ENCODE measurements at places on chromosomes 5 and 9.
A peak's percentile ranks its signal among the peaks of the same experiment; 100 is the strongest.

DNA sequence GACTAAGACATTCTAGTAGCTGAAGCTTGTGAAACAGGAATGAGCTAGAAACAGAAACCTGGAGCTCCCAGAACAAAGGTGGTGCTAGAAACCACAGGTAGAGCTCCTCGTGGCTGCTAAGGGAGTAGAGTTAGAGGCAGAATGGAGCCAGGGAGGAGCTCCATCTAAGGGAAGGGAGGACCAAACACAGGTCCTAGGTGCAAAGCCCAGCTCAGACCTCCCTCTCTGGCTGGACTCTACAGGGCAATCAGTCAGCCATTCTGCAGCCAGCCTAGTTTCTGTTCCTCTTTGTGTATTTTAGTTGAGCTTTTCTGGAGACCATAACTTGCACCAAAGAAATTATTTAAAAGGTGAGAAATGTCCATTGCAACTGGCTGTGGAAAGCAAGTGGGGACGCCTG, 70.4 kb downstream of the CRB2 start:
- no peaks in the 10 kb centered on the region for H3K4me1 ChIP-seq
- no peaks in the 10 kb centered on the region for H3K36me3 ChIP-seq
- H3K27ac ChIP-seq, result no peak overlapping the region
- no peak overlapping the region for H3K4me3 ChIP-seq

DNA sequence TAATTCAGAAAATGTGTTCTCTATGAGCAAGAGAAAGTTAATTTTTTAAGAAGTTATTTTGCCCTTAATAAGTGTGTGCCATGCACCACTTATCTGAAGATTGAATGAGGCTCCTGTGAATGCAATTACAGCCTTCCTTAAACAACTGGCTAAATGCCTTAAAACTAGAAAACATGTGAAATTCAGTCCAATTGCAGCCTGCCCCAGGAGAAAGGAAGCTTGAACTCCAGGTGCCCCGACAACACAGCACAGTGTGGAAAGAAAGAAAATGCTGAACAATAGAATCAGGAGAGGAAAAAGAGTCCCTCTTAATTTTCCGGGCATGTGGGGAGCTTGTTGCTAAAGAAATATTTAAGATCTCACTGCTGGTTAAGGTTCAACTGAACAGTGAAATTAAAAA, 8.8 kb downstream of the LHFPL2 start:
- H3K36me3 ChIP-seq, result no peaks in the 10 kb centered on the region
- H3K4me1 ChIP-seq, result peaks cover 45% of the 10 kb centered on the region
- no peak overlapping the region for H3K4me3 ChIP-seq
- H3K27me3 ChIP-seq, result no peaks in the 10 kb centered on the region

DNA sequence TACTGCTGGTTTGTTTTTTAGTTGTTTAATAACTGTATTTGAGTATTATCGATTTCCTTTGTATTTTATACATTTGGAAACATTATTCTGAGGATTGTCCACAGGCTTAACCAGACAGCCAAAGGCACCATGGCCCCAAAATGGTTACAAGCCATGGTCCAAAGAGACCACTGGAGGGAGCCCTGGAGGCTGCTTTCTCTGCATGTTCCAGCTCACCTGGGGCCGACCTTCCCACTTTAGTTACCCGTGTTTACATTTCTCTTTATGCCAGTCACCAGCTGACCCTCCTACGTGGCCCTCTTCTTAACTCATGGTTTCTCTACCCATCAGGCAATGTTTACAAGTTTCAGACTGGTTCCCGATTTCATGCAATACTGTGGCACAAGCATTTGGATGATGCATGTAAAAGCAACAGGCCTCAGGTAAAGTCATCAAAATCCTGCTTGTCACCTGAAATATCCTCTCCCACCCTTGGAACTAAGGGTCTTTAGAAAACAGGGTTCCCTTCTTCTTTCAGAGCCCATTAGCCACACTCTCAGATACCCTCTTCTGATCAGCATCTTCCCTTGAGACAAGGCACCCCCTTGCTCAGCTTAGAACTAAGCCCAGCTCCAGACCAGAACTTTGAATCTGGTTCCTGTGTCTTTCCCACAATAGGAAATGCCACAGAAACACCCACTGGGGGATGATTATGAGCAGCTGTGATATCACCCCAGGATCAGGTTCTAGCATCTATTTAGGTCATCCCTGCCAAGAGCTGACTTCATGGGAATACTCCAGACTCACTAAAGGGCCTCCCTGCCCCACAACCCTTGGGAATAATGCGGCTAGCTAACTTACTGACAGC, 49.9 kb upstream of the GARNL3 start:
- H3K27me3 ChIP-seq, result no peaks in the 10 kb centered on the region
- no peaks in the 10 kb centered on the region for H3K36me3 ChIP-seq
- peak; percentile 87 for DNase-seq
- H3K4me3 ChIP-seq, result no peak overlapping the region
- no peak overlapping the region for H3K27ac ChIP-seq

GRCh38 chr9:78680196-78680595, 383.3 kb downstream of the PSAT1 start:
- H3K4me1 ChIP-seq, result no peaks in the 10 kb centered on the region
- H3K27me3 ChIP-seq, result no peaks in the 10 kb centered on the region
- no peak overlapping the region for H3K27ac ChIP-seq
- no peaks in the 10 kb centered on the region for H3K36me3 ChIP-seq
- H3K4me3 ChIP-seq, result no peak overlapping the region
- no peak for DNase-seq

GRCh38 chr5:31231177-31231838, 37.8 kb downstream of the CDH6 start:
- no peaks in the 10 kb centered on the region for H3K27me3 ChIP-seq
- H3K4me3 ChIP-seq, result no peak overlapping the region
- peaks cover 6% of the 10 kb centered on the region for H3K4me1 ChIP-seq
- H3K27ac ChIP-seq, result no peak overlapping the region

DNA sequence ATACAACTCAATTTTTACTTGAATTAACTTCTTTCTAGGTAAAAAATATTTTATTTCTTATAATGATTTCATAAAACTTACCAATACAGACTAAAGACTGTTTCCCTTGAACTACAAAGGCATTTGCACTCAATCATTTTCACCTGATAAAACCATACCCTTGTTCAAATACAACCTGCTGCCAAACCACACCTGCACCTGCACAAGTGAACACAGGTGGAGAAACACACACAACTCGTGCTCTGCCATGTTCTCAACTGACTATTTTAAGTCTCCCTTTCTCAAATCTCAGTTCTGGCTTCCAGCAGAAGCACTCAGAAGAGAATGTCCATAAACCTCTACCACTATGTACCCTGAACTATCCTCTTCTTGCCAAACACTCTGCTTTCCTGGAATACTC, 1892.1 kb downstream of the MAT2B start:
- H3K36me3 ChIP-seq, result no peaks in the 10 kb centered on the region
- H3K27ac ChIP-seq, result no peak overlapping the region
- H3K4me1 ChIP-seq, result no peaks in the 10 kb centered on the region
- no peaks in the 10 kb centered on the region for H3K27me3 ChIP-seq
- H3K4me3 ChIP-seq, result no peak overlapping the region
